ENCODE measurements at places on chromosomes 7 and 10.

DNA sequence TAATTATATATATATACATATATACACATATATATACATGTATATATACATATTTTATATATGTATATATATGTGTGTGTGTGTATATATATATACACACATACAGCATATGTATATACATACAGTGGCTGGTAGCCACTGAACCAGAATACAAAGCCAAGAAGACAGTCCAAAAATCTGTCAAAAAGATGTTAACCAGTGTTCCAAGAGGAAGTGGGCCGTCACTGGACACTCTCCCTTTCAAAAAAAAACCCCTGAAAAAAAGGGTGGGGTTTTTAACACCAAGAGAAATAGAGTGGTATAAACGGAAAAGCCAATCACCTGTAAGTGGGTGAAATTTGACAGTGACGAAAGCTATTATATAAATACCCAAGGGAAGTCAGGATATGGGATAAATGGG lies 31.1 kb upstream of the C1GALT1 start:
- no peak for DNase-seq

DNA sequence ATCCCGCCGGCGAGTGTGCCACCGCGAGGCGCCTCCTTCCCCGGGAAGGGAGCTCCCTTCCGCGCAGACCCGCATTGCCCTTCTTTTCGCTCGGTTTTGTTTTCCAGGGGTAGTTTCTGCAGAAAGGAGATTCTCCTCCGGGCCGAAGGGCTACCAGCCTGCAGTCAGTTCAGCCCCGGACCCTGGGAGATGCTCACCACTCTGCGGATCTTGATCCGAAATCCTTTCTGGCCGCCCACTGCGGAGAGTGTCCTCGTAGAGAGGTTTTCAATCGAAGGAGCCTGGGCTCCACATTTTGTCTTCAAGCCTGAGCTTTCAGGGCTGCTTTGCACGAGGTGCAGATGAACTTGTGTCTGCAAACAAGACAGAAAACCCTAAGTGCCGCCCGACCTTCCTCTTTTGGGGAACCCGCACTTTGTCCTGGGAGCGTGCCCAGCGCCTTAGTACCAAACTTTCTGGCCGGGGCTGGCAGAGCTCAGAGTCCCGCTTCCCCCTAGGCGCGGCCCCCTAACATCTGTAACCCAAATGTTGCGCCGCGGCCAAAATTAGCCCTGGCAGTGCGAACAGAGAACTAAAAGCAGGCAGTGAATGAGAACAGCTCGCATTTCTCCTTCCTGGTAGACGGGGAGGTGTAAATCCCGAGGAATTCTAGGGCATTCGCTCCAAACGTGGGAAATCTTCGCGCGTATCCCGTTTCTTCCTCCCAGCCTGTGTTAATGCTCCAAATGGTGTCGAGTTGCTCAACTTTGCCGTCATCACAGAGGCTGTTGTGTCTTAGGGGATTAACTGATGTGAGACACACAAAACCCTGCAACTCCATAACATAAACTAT lies 6.7 kb upstream of the EN2 start:
- DNase-seq: no peak

- DNase-seq: no peak
Observed at GRCh38 chr10:59887006-59887405, 19.4 kb downstream of the CCDC6 start.

- no peak for DNase-seq
Observed at GRCh38 chr10:23094786-23095403, 484 bp upstream of the MSRB2 start.

DNA sequence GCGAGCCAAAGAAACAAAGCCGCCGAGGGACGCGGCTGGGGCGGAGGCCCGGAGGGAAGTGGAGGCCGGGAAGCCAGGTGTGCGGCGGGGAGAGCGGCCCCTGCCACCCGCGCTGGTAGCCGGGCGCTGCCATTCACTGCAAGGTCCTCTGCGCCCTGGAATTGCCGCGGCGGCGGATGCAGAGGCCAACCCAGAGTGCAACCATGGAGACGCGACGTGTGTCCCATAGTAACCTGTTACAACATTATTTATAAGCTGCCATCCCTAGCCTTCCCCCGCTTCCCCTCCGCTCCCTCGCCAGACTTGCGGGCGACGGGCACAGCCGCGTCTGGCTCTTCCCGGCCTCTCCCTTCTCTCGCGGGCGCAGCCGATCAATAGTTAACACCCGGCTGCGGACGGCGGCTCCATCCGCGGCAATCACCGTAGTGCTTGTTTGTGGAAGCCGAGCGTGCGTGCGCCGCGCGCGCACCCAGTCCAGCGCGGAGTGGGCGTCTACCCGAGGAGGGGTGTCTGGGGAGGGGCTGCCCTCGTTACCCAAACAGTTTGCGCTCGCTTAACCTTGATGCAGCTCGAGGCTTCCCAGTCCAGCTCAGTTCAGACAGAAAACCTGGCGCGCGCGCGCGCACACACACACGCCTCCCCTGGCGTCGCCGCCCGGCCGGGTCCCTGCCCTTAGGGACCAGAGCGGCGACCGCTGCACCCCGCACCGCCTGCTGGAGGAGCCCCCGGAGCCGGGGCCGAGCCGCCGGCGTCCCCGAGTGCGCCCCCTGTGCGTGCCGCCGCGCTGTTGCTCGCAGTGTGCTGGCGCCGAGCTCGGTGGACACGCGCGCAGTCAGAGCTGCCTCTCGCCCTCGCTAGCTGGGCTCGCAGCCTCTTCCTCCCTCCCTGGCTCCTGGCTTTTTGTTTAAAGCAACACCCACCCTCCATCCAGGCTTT lies 165.4 kb upstream of the DPP6 start:
- no peak for DNase-seq

DNA sequence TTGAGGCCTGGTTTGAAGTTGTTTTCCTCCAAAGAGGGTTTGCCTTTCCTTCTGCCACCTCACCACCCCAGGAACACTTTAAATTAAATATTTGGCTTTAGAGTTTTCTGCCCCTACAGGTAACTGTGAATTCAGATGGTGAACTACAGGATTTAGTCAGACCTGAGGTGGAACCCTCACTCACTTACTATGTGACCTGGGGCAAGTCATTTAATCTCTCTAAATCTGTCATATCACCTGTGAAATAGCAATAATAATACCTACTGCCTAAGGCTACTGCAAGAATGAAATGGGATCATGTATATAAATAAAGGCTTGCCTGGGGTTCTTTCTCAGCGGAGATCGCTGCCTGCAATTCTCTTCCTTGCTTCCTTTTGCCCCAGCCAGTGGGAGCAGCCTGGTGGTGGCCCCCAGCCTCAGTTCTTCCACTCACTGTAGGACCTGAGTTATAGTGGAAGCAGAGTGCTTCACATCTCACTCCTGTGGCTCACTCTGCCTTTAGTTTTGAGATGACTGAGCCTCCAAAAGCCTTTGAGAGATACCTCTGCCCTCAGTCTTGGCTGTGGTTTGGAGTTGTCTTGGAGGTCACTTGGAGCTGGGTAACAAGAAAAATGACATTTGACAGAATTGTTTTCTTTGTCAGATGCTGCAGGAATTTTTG lies 6.1 kb upstream of the ANKRD2 start:
- DNase-seq: no peak

DNA sequence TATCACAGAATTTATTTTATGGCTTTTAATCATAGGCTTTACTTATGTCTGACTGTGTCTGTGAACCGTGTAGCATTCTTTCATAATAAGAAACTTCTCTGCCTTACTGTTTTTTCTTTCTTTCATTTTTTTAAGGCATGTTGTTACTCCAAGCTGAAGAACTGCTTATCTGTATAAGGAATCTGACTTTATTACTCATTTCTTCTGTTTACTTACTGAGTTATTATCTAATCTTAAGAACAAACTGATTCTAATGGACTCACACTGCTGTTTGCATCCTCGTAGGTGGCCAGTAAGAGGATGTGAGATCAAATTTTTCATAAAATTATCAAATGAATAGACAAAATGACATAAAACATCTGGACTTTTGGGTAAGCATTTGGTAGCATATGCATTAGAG lies 54.7 kb upstream of the DNAJC1 start:
- DNase-seq: no peak

- no peak for DNase-seq
Observed at GRCh38 chr7:98470485-98471240, 69.8 kb upstream of the BAIAP2L1 start.

- no peak for DNase-seq
Observed at GRCh38 chr7:116315293-116315692, 105.0 kb downstream of the TES start.
